Spleen (tissue), 13 donors: ENCODE measurements at places on chromosomes 7 and 10.

- DNase-seq = no peak
Observed at GRCh38 chr7:50728184-50728583, 54.5 kb downstream of the GRB10 start.

DNA sequence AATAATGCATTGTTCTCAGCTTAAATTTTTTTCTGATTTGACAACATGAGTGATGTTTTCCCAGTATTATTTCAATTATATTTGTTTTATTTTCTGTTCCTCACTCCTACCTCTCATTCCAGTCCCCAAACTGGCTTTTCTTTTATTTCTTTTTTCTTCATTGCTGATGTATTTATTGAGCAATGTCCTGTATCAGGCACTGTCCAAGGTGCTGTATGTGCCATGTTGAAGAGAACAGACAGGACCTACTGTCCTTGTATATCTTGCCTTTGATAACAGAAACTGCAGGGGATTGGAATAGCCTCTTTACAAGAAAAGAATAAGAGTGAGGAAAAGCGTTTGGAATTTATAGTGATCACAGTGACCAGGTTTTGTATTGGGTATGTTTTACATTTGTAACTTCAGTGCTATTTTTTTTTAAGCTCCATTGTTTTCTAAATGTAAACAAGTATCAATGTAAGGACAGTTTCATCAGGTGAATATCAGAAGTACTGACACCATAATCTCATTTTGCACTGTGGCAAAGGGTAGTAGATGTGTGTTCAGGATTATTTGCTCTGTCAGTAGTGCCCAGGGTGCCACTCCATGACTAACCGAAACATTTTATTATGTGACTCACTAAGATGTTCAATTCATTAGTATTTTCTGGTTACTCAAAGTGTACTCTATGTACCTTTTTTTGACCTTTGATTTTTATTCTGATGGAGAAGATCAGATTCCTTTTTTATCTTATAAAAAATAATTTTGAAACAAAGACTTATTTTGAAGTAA, 15.6 kb upstream of the CLDN12 start:
- DNase-seq = no peak

GRCh38 chr10:58773341-58773740, 260.7 kb downstream of the BICC1 start:
- DNase-seq = no peak

- DNase-seq = no peak
Observed at GRCh38 chr10:78686444-78687060, 382.2 kb upstream of the ZMIZ1 start.

DNA sequence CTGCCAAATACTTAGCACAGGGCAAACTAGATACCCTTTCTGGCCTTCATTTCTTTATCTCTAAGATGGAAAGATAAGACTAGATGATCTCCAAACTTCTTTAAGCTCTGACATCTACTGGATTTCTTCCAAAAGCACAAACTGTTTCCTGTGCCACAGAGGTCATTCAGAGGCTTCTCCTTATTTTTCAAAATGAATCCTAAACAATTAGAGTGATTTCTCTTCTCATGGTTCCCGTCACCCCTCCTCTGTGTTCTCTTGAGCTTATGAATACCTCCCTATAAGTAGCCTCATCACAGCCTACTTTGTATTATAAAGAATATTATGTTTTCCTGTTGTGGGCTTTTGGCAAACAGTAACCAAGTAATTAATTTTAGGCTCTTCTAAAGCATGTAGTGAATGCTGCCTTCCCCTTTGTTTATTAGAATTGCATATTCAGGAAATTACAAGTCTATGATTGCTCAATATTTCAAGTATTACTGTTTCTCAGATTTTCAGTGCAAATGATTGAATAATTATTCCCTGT, 179.5 kb downstream of the REEP3 start:
- DNase-seq = no peak

DNA sequence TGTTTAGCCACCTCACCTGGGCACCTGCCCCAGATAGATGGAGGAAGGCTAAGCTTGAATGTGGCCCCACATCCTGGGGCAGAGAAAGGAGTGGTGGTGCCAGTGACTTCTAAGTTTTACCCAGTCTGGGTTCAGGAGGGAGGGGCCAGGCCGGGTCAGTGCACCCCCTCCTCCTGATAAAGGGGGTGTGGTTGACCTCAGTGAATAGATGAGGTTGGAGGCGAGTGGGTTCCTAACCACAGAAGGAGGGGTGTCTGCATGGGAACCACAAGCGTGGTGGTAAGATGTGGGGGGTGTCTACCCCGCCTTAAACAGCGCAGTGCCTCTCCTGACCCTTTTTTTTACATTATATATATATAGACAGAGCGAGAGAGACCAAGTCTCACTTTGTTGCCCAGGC, 105.3 kb upstream of the KCTD7 start:
- DNase-seq = no peak

GRCh38 chr10:125038637-125039036, 96.7 kb downstream of the ZRANB1 start:
- DNase-seq = no peak

GRCh38 chr10:97676770-97677581, 10.1 kb downstream of the AVPI1 start:
- DNase-seq = peak; percentile 81

GRCh38 chr7:38147005-38147404, 31.0 kb upstream of the STARD3NL start:
- no peak for DNase-seq

DNA sequence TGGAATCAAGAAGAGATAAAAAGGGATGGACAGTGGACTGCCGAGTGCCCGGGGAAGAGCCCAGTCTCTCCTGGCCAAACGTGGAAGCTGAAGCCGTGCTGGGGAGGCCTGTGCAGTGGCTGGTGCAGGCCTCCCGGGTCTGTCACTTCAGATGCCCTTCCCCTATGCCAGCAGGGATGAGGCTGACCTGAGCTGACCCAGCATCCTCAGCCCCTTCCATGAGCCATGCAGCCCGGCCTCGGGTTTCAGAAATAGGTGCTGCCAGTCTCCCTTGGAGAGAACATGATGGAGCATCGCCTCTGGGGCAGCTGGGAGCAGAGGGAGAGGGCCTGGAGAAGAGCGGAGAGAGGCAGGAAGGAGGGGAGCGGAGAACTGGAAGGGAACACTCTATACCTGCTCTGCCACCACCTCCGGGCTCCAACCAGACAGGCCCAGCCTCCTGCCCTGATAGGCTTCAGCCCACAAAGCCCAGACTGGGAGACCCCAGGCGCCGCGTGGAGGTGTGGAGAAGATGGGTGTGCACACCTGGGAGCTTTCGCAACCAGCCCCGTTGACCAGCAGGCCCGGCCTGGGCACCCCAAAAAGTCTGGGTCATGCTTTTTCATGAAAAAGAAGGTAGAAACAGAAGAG, 68.6 kb upstream of the PPP2R2D start:
- DNase-seq = peak; percentile 57

GRCh38 chr10:93124580-93125318, 51.1 kb downstream of the CYP26A1 start:
- DNase-seq = no peak

GRCh38 chr7:3575753-3576531, 274.9 kb downstream of the SDK1 start:
- DNase-seq = no peak

- DNase-seq = peak; percentile 68
Observed at GRCh38 chr10:132937861-132938260, 4.5 kb downstream of the CFAP46 start.

DNA sequence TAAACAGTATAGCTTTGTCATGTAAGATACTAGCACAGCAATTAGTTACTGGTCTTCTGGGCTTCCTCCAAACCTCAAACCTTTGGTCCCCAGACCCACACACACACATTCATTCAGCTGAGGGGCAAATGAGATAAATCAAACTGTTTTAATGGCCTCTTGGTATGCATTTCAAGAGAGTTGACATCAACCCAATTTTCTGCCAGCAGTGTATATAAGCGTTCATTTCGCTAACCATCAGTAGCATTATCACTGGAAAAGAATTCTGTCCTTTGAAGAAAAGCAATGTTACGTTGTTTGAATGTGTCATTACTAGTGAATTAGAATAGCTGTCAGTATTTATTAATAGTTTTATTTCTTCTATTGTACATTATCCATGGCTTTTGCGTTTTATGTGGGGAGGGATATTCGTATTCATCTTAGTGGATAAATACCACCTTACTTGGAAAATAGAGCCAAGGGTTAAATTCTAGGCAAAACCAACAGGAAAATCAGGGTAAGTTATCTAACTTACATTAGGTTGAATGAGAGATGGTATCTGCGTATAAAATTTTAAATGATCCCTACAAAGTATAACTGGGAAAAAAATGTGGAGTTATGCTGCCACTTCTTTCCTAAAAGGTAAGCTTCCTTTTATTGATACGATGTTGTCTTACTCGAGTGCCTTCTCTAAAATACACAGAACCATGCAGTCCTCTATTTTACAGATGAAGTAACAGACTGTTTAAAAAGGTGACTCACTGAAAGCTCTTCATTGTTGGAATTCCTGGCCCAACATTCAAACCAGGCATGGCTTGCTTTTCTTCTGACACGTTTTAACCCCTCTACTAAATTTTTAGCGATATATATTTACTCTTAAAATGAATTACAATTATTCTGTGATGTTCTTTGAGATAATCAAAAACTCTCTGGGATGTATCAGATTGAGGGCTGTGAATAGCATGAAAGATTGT, 2.0 kb upstream of the ZMYND11 start:
- DNase-seq = no peak

DNA sequence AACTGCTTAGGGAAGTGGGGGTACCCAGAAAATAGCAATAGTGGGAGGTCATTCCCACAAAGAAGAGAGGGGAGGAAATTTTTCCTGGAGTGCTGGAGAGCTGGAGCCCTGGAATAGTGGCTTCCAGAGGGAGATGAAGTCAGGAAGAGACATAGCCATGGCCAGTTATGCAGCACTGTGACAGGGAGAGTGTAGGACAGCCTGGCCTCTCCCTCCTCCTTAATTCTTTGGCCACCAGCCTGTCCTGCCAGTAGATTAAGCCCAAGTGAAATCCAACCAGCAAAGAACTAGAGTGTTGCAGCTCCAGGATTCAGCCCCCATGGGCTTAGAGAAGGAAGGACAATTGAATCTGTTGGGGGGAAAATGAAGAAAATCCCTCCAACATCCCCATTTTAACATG, 130.5 kb downstream of the HDAC9 start:
- no peak for DNase-seq

DNA sequence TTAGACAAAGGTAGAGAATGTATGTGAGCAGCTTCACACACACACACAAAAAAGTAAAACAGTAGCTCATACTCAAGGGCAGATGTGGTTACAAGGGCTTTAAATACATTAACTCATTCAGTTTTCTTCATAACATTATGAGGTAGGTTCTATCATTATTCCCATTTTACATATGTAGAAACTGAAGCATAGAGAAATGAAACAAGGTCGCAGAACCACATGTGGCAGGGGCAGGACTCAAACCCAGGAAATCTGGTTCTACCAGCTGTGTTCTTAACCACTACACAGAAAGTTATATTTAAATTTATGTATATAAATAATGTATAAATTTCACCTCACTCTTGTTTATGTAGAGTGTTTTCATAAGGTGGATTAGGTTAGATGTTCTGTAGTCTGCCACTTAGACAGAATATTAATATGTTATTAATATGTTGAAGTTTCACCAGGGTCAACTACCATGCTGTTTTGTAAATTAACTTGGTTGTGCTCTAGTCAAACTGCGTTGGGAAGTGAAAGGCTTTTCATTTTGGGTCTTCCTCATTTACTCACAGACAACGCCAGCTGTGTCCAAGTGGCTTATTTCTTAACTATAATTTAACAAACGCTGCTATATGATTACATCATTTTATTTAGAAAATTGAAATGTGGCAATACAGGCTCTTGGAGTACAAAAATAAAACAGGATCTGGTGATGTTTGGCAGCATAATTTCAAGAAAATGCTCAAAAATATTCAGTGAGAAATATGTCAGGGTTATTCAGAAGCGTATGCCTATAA, 138.4 kb downstream of the MDFIC start:
- no peak for DNase-seq

DNA sequence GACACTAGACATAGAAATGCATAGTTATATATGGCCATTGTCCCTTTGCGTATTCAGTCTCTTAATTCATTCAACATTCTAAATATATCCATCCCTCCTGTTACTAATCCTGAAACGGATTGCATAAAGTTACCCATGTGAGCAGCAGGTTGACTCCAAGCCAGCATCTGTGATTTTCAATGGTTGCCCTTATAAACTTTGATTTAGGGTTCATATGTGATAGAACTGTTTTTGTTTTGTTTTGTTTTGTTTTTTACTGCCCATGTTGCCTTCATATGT, 13.4 kb upstream of the DENND2A start:
- DNase-seq = no peak

- peak; percentile 68 for DNase-seq
Observed at GRCh38 chr10:100653957-100654781, 91.2 kb upstream of the PAX2 start.

- no peak for DNase-seq
Observed at GRCh38 chr10:4372601-4373000, 453.4 kb upstream of the AKR1E2 start.

GRCh38 chr7:30246392-30246791, 38.0 kb upstream of the ZNRF2 start:
- DNase-seq = no peak

DNA sequence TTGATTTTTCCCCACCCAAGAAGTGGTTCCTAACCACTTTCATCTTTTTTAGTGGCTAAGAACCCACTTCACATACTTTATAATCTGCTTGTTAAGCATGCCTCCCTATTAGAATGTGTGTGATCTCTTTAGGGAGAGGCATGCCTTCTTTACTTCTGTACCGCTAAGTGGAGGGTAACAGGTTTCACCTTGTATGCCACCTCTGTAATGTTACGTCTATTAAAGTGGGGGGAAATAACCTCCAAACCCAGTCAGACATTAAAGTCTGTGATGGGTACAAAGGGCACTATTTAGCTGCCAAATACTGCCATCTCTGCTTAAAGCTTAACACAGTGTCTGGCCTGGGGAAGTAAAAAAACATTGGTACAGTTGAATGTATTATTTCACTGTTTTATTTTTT, 51.9 kb downstream of the EPC1 start:
- no peak for DNase-seq

GRCh38 chr10:69097729-69098128, 9.8 kb downstream of the SRGN start:
- no peak for DNase-seq

- no peak for DNase-seq
Observed at GRCh38 chr7:33757563-33758165, 147.7 kb upstream of the BMPER start.
